ENCODE measurements at places on chromosomes 11 and 22.

- DNase-seq, result no peak
These were observed 6.8 kb downstream of the CAPN1 start for GRCh38 chr11:65188486-65188885.

DNA sequence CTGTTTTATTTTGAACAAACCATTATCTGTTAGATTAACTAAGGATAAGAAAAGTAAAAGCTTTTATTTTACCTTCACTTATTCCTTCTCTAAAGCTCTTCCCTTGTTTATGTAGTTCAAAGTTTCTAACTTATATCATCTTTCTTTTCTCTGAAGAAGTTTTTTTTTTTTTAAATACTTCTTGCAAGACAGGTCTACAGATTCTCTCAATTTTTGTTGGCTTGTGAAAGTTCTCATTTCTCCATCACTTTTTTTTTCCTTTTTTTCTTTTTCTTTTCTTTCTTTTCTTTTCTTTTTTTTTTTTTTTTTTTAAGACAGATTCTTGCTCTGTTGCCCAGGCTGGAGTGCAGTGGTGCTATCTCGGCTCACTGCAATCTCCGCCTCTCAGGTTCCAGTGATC lies 4.7 kb upstream of the TREH start:
- DNase-seq, result no peak

DNA sequence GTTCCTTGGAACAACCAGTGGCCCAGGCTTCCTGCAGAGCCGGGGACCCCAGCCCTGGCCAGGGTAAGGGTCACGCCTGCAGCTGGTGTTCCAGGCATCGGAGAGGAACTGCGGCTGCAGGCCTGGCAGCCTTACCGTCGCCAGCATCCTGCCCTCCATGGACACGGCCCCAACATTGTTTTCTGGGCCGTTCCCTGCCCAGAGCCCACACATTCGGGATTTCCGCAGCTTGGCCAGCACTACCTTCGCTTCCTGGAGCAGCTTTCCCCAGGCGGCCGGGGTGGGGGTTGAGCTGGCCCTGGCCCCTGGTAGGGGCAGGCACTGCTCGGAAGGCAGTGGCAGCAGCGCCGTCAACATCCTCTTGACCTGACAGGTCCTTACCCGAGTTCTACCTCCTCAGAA lies 17.7 kb downstream of the TXN2 start:
- DNase-seq, result no peak

- peak; percentile 26 for DNase-seq
These were observed 49.7 kb downstream of the RPL27A start for GRCh38 chr11:8732324-8732670.

GRCh38 chr11:119999220-119999619 lies 138.7 kb downstream of the TRIM29 start:
- DNase-seq, result no peak

DNA sequence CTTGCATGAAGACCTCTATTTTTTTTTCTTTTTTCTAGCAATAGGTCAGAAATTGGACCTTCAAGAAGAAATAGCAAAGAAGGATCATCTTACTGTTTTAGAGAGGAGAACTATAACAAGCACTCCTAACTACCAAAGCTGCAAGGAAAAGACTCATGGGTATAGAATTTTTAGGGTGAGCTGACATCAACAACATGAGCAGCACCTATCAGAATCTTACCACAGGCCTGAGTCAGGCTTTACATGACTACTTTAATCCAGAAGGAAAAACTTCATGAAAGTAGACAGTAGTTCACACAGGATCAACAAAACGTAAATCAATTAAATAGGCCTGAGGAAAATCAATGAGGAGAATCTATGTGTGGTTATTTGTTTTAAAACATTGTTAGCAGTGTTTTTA lies 130.5 kb downstream of the FAM76B start:
- DNase-seq, result no peak

DNA sequence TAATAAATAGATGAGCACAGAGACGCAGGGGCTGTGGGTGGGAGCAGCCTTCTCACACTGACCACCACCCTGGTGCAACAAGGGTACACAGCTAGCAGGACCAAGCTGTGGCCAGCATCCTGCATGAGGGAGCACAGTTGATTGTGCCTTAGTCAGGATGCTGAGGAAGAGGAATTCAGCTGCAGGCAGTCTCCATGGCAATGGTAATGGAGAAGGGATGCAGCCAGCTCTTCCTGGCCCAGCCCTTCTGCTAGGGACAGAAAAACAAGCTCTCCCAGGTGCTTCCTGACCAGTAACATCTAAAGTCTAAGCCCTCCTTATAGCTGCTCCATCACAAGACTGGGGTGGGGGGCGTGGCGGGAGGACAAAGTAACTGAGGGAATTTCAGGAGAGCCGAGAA lies 363.5 kb downstream of the BUD13 start:
- DNase-seq, result no peak

DNA sequence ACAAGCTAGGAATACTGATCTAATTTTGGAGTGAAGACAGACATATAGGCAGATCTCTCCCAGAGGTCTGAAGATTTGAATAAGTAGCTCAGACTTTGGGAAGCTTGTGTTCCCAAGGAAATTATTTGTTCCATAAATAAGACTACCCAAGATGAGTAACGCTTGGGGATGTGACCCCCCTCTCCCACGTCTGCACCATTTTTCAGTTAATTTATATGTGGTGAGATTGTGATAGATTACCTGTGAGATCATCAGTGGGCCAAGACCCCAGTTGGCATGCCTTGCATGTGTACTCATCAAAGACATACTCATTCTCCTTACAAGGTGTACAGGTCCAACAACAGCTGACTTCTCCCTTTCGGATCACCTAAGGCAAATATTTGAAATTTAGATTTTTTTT lies 252.8 kb upstream of the CTSC start:
- no peak for DNase-seq

Data from GM12864 (cell line).